ENCODE measurements at places on chromosomes 3 and 15.

DNA sequence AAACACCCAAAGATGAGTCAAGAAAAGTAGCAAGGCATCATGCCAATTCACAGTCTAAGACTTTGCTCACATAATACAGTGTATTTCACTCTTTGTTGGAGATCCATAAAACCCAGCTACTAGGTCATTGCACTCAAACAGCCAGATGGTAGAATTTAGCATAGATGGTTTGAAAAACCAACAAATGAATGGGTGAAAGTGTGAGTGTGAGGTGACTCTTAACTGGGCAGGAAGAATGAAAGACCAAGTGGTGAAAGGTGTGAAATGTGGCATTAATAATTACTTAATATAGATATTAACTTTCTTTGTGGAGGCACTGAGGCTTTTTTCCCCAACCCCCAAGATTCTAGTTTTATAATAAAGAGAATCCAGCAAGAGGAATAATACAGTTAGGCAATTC is 159.5 kb downstream of the SQOR start:
- no peak for DNase-seq

GRCh38 chr15:99682455-99682854 is 50.8 kb downstream of the LYSMD4 start:
- DNase-seq = no peak

- no peak for DNase-seq
Measured at GRCh38 chr3:42214565-42215283, 51.3 kb downstream of the CCK start.

DNA sequence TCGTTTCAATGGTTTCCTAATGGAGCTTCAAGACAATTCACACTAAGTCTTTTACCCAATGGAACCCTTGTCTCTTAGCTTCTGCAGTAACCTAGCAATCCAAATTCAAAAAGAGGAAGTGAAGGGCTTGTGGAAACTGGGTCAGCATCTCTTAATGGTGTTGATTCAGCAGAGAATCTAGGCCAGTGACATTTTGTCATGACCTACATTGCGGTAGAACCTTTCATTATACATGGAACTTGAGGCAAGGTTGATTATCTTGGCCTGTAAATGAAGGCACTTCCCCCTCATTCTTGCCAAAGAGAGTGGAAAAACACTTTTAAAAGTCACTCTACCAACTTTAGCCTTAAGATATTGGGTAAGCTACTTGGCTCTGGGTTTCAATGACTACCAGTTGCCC is 42.8 kb downstream of the C2CD4B start:
- no peak for DNase-seq

DNA sequence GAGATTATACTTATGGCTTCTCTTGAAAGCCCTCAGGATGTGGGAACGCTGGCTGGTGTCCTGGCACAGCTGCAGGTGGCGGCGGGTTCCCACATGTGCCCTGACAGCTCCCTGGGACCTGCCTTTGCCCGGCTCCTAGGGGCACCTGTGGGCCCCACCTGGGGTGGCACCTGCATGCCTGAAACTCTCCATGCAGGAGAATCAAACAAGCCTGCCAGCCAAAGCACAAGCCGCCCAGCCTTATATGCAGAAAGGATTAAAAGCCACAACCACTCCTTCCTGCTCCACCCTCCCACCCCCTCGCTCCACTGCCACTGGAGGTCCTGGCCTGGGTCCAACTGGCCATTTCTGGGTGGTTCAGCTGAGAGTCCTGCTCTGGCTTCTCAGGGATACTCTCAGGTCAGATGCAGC is 18.1 kb downstream of the TRPM1 start:
- DNase-seq = no peak

GRCh38 chr3:138135833-138136194 is 3.6 kb upstream of the A4GNT start:
- DNase-seq = no peak

DNA sequence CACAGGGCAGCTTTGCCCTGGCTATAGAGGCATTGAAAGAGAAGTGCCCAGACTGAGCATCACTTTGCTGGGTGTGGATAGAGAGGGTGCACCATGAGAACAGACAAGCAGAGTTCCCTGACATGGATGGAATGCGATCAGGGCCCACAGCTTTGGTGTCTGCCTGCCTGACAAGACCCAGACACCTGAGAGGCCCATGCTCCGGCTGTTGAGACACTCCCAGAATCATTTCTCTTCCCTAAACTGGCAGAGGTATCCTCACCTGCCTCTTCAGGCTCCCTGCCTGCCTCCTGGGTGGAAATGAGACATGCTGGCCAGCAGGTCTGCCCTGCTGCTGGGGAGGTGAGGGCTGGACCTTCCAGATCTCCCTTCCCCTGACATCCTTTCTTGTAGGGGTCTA is 10.4 kb upstream of the CHST14 start:
- no peak for DNase-seq

- DNase-seq = no peak
Measured at GRCh38 chr15:31262901-31263671, 63.5 kb upstream of the KLF13 start.

Data from SHP77 treated with DMSO at 0.1 percent for 48 hours (cell line).